ENCODE measurements at places on chromosomes 3 and 15.

DNA sequence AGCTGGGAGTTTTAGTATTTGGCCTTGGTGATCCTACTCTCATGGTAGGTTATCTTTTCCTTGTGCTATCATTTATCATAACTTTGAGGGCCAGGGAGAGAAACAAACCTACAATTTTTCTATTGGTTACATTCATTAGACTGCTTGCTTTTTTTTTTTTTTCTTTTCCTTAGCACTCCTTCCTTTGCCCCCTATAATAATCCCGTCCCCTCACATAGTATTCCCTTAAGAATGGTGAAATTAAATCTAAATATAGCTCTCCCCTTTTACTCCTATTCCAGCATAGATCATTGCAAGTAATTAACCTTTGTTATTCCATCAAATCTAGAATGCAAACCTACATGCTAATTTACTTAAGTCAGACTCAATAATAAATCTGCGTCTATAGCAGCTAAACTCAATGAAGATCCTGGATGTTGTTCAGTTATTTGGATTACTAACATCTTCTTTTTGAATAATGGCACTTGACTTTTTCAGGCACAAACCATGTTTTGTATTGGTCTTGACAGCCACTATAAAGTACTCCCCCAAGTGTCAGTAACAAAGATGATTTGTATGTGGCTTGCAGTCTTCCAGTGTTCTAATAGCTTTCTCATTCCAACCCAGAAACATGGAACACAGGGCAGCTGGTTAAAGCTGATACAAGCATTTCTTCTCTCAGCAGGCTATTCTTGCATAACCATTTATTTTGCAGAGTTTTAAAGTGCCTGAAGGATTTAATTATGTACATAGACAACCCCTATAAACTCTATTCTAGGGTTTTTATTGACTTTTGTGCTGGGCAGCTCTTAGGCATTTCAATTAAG is 420.6 kb downstream of the MECOM start:
- peak; percentile 80 for DNase-seq

DNA sequence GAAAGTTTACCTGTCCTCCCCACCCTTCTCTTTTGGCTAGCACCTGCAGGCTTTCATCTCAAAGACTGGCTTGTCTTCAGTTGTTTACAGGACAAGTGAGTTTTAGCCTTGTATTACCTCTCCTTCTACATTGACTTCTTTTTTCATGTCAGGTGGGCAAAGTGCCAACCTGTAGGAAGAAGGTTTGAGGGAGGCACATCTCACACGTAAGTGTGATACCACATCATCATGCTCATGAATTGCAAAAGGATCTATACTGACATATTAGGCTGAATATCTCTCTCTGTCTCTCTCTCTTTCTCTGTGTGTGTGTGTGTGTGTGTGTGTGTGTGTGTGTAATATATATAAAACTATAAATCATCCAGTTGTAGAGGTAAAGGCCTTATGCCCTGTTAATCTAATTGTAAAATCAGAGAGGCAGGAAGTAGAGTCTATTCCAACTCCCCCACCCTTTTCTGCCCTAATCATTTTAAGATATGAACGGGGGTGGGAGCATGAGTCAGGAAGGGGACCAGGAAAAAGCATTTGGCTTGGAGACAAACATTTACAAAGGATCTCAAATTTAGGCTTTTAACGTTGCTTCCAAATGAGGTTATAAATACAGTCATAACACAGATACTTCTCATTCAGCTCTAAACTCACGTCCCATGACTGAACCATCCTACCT is 107.0 kb upstream of the PFN2 start:
- DNase-seq, result no peak

GRCh38 chr3:28244491-28244890 is 3.1 kb downstream of the CMC1 start:
- DNase-seq, result no peak

GRCh38 chr3:31008994-31009393 is 114.5 kb upstream of the GADL1 start:
- peak; percentile 30 for DNase-seq

DNA sequence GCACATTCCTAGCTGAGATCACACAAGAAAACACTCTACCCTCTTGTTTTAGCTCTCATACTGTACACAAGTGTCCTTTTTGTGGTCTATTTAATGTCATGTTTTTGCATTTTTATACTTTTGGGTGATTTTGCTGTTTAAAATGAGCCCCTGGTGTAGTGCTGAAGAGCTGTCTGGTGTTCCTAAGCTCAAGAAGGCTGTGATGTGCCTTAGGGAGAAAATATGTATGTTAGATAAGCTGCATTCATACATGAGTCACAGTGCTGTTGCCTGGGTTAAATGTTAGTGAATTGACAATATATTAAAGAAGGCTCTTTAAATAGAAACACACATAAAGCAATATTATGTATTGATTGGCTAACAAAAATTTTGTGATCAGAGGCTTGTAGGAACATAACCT is 387.4 kb upstream of the C2CD4B start:
- DNase-seq, result no peak

- DNase-seq, result no peak
Observed at GRCh38 chr3:163935411-163935810, 1142.9 kb downstream of the SI start.

DNA sequence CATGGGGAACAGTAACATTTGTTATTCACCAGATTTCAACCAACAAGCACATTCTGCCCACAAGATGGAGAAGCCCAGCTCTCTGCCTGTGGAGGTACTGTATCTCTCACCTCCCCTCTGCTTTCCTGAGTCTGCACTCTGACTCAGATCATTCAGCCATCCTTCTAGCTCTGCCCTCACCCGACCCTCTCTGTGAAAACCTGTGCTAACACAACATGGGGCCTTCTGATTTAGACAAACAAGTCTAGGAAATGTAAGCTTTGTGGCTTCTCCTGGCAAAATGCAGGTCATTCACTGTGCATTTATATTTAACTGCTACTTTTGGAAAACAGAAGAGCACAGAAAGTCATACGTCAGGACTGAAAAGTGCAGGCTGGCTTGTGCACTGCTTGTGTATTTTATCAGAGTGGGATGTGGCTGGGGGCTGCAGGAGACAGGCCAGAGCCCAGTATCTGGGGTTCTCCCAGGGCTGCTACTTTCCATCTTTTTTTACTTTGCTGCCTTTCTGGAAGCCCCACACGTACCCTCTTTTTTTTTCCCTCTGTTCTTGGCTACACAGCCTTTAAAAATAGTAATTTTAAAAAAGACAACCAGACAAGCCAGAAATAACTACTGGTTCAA is 50.8 kb downstream of the SUSD5 start:
- peak; percentile 85 for DNase-seq

GRCh38 chr3:146044046-146044445 is 116.9 kb downstream of the PLOD2 start:
- DNase-seq, result peak; percentile 36

DNA sequence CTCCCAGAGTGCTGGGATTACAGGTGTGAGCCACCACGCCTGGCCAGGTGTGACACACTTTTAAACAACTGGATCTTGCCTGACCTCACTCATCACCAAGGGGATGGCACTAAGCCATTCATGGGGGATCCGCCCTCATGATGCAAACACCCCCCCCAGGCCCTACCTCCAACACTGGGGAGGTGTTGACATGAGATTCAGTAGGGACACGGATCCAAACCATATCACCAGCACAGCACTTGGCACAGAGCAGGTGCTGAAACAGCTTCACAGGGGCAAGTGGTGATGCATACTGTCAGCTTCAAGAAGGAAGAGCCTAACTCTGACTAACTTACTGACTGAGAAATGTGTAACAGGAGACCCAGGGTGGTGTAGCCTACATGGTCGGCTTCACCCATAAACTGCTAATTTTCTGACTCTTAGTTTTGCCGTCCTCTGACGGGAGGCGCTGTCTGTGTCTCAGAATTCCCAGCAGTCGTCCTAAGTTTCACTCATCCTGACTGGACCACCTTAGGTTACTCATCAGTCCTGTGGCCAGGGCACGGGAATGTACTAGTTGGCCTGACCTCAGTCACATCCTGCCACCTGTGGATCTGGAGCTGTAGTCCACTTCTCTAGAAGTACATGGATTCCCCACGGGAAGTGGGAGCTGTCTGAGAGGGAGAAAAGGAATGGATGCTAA is 81.9 kb upstream of the PLXNA1 start:
- no peak for DNase-seq

DNA sequence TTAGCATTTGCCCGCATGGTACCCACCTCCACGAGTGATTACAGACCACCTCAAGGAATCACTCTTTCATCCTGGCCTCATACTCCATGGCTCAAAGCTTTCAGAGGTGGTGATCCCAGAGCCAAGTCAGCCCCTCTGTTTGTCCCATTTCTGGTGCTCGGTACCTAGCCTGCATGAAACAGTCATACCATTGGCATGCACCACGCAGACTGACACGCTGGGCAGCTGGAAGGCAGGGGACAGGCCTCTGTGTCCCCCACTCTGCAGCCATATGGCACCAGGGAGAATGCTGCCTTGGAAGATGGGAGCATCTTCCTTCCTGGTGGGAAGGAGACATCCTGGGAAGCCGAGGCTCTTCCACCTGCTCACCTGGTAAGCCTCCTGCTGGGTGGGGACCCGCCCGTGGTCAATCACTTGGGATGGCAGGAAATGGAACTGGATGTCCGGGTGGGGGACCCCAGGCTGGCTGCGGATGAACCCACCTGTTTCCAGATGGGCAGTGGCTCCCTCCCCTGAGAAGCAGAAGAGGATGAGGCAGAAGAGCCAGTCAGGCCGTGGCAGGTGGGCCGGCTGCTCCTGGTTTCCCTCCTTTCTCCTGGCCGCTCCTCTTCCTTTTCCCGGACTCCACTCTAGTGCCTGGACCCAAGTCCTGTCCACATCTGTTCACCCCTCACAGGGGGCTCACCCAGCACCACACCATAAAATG is 26.9 kb downstream of the CHDH start:
- DNase-seq, result no peak

DNA sequence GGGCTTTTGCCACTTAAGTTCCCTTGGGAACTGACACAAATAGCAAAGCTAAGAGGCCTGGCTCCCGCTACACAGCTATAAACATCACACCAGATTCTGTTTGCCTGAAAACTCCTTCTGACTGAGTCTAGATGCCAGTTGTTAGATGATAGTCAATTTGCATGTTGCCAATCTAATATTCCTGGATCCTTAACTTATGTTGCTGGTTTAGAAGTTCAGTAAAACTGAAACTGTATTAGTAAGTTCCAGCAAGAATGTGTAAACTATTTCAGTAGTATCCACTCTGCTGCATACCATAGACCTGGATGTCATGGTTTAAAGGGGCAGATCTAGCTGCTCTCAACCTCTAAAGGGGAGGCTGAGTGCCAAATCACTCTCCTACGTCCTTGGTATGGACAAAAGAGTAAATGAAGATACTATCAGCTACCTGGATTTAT is 27.1 kb upstream of the LACTB start:
- peak; percentile 84 for DNase-seq

- no peak for DNase-seq
Observed at GRCh38 chr3:53724566-53724965, 121.7 kb downstream of the CHDH start.

- no peak for DNase-seq
Observed at GRCh38 chr15:75314552-75315290, 21.1 kb upstream of the COMMD4 start.

- peak; percentile 51 for DNase-seq
Observed at GRCh38 chr3:12287727-12288181, 1.1 kb upstream of the PPARG start.

GRCh38 chr3:195104340-195104739 is 166.6 kb downstream of the XXYLT1 start:
- no peak for DNase-seq

DNA sequence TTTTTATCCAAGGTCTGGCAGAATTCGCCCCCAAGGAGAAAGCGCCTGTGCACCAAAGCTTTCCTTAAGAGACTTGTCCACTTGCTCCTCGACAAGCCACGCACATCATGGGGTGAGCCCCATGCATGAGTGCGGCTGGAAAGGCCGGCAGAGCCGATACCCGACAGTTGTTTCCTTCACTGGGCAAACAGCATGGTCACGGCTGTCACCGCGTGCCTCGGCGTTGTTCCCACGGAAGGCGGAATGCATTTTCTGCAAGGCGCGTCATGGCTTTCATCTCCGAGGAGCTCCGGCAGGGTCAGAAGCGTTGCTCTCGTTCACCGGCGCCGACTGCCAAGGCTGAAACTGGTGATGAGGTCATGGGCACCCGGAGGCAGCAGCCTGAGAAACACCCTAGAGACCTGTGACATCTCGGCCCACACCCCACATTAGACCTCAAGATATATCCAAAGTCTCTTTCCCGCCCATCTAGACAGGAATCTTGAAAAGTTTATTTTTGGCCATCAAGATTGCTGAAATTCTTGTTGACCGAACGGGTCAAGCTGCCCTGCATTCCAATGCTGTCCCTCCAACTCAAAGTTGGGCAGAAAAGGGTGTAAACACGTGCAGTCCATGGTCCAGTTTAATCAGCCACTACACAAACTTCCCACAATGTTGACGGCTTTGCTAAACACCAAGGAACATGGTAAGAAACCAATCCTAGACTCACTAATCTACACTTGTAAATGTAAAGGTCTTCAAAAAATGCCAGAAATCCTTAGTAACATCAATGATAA is 604 bp upstream of the TJP1 start:
- DNase-seq, result peak; percentile 84

- no peak for DNase-seq
Observed at GRCh38 chr15:40043927-40044716, 5.1 kb upstream of the SRP14 start.
